SK-MEL-5 (cell line): ENCODE measurements at places on chromosomes 1 and 21. TPM values are rescaled to one million over a fixed set of nuclear protein-coding genes. Genes with fewer than 3 reads are reported as not detected.

Gene USH2A
- 0.67 and 0.79 TPM in 2 replicates for total RNA-seq

Gene FAM72C
- 3.6 and 4.7 TPM in 2 replicates for total RNA-seq

Gene KDF1
- total RNA-seq = not detected in 2 replicates

Gene NUP210L
- not detected in 2 replicates for total RNA-seq

GRCh38 chr1:54405898-54406293 is 298 bp downstream of the SSBP3 start:
- no peak for DNase-seq

Gene SLAMF1
- total RNA-seq = not detected in 2 replicates

DNA sequence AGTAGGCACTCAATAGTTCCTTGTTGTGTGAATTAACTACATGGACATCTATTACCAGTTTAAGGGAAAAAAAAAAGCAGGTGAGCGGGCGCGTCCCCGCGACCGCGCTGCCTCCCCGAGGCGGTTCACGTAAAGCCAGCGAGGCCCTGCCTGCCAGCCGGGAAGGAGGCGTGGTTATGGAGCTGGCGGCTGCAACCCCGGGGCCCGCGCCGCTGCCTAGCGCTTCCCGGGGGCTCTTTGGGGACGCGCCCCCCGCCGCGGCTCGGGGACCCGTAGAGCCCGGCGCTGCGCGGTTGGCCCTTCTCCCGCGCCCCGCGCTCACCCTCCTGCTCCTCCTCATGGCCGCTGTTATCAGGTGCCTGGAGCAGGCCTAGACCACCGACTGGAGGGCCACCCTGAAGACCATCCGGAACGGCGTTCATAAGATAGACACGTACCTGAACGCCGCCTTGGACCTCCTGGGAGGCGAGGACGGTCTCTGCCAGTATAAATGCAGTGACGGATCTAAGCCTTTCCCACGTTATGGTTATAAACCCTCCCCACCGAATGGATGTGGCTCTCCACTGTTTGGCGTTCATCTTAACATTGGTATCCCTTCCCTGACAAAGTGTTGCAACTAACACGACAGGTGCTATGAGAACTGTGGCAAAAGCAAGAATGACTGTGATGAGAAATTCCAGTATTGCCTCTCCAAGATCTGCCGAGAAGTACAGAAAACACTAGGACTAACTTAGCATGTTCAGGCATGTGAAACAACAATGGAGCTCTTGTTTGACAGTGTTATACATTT is 2.6 kb upstream of the CC2D1B start:
- DNase-seq = peak; percentile 57

DNA sequence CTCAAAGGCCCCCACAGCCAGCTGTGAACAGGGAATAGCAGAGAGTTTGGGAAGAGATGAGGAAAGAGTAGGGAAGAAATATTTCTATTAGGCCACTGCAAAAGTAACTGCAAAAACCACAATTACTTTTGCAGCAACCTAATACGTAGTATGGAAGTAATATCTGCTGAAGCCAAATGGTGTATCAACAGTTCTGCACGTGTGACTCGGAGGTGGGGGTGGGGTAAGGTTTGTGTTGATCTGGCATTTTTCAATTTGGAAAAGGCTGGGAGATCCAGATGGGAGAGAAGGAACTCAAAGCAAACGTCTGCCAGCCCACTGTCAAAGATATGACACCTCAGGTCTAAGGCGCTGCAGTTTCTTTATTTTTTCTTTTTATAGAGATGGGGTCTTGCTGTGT is 11.1 kb upstream of the ZNF436 start:
- DNase-seq = no peak

Gene FAM163A
- not detected in 2 replicates for total RNA-seq

Gene ITGB2
- 0.05 TPM in 1 of 2 replicates, not detected in the other for total RNA-seq
